ENCODE measurements at places on chromosomes 2 and 18. TPM values are rescaled to one million over a fixed set of nuclear protein-coding genes. Genes with fewer than 3 reads are reported as not detected.

PRSS56 gene
- total RNA-seq, result not detected

DTNA gene
- not detected for total RNA-seq

TWIST2 gene
- total RNA-seq, result not detected

EVX2 gene
- total RNA-seq, result not detected

MEP1B gene
- 0.10 TPM for total RNA-seq

TMEM247 gene
- not detected for total RNA-seq

CMPK2 gene
- 6.8 TPM for total RNA-seq

TMEM17 gene
- total RNA-seq, result 0.24 TPM

AKAIN1 gene
- not detected for total RNA-seq
